ENCODE measurements at places on chromosomes 1 and 21.

DNA sequence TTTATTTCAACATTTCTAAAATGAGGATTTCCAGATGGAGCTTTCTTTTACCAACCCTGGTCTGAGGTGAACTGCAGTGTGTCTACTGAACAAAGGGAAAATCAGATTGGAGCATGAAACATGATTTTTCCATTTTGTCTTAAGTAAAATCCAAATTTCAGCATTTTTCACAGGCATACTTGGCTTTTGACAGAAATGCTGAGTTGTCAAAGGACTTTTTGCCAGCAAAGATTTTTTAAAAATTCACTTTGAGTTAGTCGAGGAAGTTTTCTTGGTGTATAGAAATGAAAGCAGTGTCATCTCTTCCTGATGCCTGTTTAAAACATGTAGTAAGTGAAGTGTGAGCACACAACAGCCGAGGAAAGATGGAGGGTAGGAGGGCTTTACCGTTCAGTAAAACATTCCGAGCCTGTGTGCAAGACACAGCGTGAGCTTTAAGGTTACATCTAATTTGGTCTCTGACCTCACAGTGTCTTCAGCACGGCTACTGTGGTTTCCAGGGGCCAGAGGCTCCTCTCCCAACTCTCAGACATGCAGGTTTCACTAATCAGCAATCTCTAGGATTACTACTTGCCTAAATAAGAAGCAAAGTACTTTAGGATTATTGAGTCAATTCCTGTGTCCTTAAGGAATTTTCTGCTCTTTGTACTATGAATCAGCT lies 45.9 kb downstream of the SAMD13 start:
- DNase-seq: no peak

DNA sequence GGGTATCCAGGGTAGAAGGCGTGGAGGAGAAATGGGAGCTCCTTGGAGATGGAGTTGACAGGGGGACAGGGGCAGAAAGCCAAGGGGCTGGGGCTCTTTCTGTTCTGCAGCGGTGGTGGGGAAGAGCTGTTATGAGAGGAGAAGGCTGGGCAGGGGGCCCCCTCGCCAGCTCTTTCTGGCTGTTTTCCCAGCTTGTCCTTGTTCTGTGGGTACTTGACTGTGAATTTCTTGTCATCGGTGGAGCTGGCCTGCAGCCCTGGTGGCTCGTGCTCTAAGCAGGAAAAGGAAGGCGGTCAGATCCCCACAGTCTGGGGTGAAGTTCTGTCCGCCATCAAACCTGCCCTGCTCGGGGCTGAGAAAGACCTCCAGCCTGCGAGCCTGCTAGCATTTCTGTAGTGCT lies 7.6 kb downstream of the ZNF683 start:
- no peak for DNase-seq

DNA sequence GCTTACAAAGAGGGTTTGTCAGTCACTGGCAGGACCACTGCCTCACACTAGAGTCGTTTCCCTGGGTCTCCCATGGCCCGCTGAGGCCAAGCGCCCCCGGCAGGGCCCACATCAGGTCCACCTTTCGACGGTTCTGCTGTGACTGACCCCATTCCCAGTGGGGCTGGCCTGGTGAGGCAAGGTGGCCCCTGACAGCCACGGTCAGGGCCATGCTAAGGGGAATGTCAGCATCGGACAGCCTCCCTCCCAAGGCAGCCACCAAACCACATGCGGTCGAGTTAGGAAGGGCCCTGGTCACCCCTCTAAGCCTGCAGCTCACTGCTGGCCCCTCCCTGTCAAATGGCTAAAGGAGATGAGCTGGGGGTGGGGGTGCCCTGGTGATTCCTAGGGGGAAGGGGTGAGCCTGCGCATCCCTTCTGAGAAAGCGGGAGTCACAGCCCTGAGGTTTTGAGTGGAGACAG lies 2.9 kb upstream of the KIF17 start:
- no peak for DNase-seq

DNA sequence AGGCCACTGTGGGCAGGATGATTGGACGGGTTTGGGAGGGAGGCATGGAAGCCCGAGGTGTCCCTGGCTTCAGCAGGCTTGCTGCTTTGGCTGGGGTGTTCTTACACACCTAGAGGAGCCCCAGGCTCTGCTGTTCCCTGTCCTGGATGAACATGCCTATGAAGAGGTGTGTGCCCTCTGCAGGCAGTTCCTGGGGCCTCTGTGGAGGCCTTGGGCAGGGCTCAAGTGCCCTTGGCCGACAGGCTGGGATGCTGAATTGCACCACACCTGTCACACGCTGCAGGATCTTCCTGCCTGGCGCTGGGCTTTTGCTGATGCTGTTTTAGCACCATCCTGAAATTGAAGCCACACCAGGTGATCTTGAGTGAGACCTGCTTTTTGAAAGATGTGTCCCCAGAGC lies 415.0 kb upstream of the VAMP3 start:
- no peak for DNase-seq

Data from M059J (cell line).